Right renal pelvis (tissue), 4 donors: ENCODE measurements at places on chromosomes 4 and X. TPM values are rescaled to one million over a fixed set of nuclear protein-coding genes. Genes with fewer than 3 reads are reported as not detected.

- no peak for DNase-seq
These were observed 37.4 kb upstream of the SLC10A4 start for GRCh38 chr4:48445704-48446103.

DNA sequence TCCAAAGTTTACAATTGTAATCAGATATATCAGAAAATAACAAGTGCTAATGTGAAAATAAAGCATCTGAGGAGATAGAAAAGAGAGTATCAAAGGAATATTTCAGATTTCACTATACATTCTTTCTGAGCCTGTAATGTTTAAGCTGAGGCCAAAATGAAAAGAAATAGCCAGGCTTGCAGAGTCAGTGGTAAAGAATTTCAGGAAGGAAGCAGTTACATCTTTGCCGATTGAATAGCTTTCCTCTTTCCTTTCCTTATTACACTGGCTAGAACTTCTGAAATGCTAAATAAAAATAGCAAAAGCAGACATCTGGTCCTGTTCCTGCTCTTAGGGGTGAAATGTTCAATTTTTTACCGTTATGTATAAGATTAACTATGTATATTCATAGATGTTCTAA, 1441.6 kb upstream of the PCDH7 start:
- no peak for DNase-seq

Gene MAGEB16
- not detected for polyA plus RNA-seq

DNA sequence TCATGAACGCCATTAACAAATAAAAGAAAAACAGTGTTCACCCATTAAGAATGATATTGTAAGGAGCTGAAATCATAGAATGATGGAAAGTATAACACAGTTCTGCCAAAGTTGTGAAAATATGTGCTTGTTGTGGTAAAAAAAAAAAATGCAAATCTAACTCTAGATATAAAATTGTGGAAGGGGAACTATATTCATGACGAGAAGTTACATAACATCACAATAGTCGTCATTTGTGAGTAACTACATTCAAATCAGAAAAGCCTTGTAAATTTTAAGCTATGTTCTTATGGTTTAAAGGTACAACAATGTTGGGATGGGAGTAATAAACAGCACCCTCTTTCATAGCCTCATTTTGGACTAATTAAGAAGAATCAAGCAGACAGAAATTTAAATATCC, 57.6 kb upstream of the PRDM8 start:
- no peak for DNase-seq

Gene ZRSR2
- 17.0 TPM for polyA plus RNA-seq

Gene CYTL1
- polyA plus RNA-seq = 8.9 TPM

- no peak for DNase-seq
These were observed 13.6 kb downstream of the ADAMTS3 start for GRCh38 chr4:72555377-72555831.

- DNase-seq = no peak
These were observed 45.8 kb downstream of the AREG start for GRCh38 chr4:74490736-74491135.

Gene NDUFC1
- polyA plus RNA-seq = 102 TPM

DNA sequence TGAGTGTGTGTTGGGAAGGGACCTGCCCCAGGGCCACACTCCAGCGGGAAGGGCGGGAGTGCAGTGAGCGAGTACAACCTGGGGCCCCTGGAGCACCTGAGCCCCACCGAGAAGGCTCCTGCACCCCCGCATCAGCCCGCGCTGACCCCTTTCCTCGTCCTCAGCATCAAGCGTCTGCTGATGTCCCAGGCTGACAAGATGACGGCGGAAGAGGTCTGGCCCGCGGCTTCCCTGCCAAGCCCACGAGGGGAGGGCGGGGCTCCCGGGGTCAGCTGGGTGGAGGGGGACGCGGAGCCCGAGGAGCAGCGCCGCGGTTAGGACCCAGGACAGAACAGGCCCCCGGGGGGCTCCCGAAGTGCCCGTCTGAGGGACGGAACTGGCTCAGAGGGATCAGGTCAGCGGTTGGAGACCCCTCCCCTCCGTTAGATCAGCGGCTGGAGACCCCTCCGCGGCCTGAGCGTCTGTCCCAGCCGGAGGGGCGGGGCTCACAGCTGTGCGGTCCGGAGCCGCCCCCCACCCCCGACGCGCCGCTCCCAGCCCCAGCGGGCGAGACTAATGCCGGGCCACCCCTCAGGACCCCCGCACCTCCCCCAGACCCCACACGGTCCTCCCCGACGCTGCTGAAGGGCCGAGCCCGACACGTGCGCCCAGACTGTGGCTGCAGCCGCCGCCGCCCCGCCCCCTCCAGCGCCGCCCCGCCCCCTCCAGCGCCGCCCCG, 6.7 kb downstream of the MYL5 start:
- DNase-seq = no peak

Gene UGT2B15
- 0.13 TPM for polyA plus RNA-seq

- no peak for DNase-seq
These were observed 125.5 kb downstream of the HTR2C start for GRCh38 chrX:114709406-114709805.

DNA sequence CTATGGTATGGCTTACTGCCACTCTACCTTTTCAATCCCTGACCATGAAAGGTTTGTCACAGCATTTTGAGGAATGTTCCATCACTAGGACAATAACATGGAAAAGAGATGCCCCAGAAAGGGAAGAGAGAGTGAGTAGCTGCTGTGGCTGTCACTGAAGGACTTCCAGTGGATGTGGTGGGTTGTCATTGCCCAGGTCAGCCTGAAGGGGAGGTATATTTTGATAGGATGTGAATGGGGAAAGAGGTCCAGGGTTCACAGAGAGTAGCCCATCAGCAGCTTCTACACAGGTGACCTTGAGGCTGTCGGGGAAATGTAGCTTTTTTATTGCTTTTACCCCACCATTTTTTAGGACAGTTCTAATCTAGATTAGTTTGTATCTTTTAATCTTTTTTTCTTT, 30.8 kb downstream of the MTM1 start:
- no peak for DNase-seq

Gene SLITRK2
- 2.8 TPM for polyA plus RNA-seq

Gene AMBN
- 1.6 TPM for polyA plus RNA-seq

GRCh38 chr4:131430302-131430701, 1718.8 kb upstream of the PCDH10 start:
- DNase-seq = no peak

DNA sequence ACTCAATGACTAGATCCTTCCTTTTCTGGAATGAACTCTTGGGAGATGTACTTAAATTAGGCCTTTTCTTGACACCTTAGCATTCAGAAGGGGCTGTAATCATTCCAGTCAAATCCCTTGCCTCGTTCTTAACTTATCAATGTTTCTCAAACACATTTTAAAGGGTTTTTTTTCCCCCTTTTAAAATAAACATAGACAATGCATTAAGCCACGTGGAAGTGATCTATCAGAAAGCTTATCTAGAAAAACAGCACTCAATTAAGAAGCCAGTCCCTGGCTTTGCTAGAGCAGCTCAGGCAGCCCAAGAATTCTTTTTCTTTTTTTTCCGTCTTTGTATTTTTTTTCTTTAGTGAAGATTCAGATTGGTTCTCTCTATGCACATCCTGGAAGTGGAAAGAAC, 118.2 kb downstream of the PCDH7 start:
- no peak for DNase-seq

Gene TXK
- 1.4 TPM for polyA plus RNA-seq

DNA sequence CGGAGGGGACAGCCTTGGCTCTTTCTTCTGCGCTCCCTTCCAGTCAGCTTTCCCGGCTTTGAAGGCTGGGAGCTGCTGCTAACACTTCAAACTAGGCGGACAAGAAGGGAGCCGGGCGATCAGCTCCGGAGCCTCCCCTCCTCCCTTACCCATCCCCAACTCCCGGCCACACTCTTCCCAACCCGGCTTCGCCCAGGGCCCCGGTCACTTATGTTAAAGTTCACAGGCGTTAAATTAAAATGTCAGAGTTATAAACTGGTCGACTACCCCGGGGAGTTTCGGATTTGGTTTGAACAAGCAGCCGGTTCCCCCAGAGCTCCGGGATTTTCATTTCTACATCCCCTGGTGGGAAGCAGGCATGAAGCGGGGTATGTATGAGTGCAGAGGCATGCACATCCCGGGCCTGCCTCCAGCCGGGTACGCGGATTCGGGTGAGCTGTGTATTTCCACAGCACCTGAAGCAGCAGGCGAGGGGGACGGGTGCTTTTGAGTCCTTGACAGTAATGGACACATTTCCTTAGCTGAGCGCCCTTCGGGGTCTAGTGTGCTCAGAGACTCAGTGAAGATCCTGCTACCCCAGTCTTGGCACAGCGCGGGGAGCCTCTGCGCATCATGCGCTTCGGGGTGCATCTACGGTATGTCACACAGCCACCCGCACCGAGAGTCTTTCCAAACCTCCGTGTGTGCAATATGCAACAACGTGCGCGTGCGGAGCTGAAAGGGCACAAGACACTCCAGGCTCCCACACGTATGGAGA, 880 bp downstream of the UNC5C start:
- DNase-seq = no peak

Gene TRO
- 104 TPM for polyA plus RNA-seq

Gene SLC6A14
- 0.26 TPM for polyA plus RNA-seq

DNA sequence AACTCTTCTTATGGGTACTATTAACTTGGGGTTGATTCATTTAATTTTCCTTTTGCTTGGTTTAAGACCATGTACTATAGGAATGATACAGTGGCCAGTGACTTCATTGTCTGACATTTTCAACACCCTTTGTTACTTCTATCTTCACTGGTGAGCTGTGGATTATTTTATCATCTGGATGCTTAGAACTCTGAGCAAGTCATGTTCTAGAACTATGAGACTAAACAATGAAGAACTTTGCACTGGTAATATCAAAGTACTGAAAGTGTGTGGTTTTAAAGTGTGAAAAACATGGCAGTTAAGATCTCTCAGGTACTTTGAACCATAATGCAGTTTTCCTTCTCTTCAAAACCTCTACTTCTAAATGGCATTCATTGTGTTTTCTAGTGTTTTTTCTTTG, 47.8 kb downstream of the MAP7D3 start:
- DNase-seq = no peak

Gene BLOC1S4
- 12.9 TPM for polyA plus RNA-seq

GRCh38 chrX:69285401-69285877, 120.2 kb upstream of the PJA1 start:
- no peak for DNase-seq

DNA sequence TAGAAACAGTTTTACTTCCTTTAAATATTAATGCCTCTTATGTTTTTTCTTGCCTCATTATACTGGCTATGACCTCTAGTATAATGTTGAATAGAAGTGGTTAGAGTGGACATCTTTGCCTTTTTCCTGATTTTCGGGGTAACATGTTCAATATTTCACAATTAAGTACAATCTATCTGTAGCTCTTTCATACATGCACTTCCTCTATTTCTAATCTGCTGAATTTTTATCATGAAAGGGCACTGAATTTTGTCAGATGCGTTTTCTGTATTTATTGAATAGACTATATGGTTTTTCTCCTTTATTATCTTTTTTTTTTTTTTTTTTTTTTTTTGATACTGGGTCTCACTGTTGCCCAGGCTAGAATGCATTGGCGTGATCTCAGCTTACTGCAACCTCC, 29.0 kb downstream of the MECP2 start:
- DNase-seq = no peak

DNA sequence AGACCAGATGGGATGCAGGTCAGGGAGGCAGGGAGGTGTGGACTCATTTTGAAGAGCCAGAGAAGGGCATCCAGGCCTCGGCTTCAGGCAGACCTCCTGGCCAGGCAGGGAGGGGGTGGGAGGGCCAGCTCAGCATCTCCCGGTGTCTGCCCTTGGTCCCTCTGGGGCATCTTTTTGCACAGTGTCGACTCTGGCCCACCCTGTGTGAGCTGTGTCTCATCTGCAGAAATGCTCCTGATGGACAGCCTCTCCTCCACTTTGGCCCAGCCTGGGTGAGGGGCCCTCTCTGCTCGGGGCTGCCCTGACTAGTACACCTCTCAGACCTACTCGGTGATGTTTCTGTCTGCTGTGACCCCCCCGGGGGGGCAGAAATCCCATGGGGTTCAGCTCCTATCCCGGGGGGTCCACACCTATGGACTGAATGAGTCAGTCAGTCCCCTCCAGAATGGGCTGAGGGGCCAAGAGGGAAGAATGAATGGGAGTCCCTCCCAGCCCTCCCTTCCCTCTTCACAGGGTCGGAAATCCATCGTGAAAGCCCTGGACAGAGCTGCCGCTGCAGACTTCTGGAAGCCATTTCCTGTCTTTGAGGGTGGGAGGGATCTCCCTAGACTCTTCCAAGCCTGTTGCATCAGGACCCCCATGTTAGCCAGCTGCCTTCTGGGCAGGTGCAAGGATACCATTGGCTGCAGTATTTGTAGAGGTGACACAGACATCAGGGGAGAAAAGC, 196.7 kb upstream of the PSAPL1 start:
- no peak for DNase-seq

GRCh38 chr4:161919442-161920220, 244.2 kb downstream of the FSTL5 start:
- no peak for DNase-seq

Gene SUPT20HL2
- 0.05 TPM for polyA plus RNA-seq

- no peak for DNase-seq
These were observed 2.9 kb downstream of the ANOS1 start for GRCh38 chrX:8728932-8729535.

Gene POF1B
- 0.32 TPM for polyA plus RNA-seq
